Placental epithelial cell (primary cell): ENCODE measurements at places on chromosomes 1 and 21. TPM values are rescaled to one million over a fixed set of nuclear protein-coding genes. Genes with fewer than 3 reads are reported as not detected.

The ADGRL4 gene
- under 0.01 TPM in 1 of 2 replicates, not detected in the other for total RNA-seq

The DIO1 gene
- not detected in 2 replicates for total RNA-seq

The FBLIM1 gene
- total RNA-seq = 244 and 373 TPM in 2 replicates

The CCDC181 gene
- total RNA-seq = not detected in 2 replicates

The GBP4 gene
- total RNA-seq = under 0.01 TPM in 1 of 2 replicates, not detected in the other

The FAM110D gene
- total RNA-seq = not detected in 2 replicates

The RAB3B gene
- 0.11 and 0.39 TPM in 2 replicates for total RNA-seq

The S100A5 gene
- not detected in 2 replicates for total RNA-seq

The PTPRF gene
- total RNA-seq = 145 and 161 TPM in 2 replicates

The RNU1-1 gene
- total RNA-seq = under 0.01 TPM in 2 replicates

The ZFP69 gene
- 3.4 and 4.7 TPM in 2 replicates for total RNA-seq

The FHAD1 gene
- total RNA-seq = not detected in 2 replicates

The ADAM15 gene
- total RNA-seq = 110 and 156 TPM in 2 replicates

The HCRTR1 gene
- total RNA-seq = not detected in 2 replicates

The PPM1J gene
- total RNA-seq = 5.2 and 6.3 TPM in 2 replicates

The FMO5 gene
- total RNA-seq = 0.98 and 2.4 TPM in 2 replicates

The RHOU gene
- total RNA-seq = 21.5 and 49.1 TPM in 2 replicates

The GJC2 gene
- 0.79 and 2.1 TPM in 2 replicates for total RNA-seq

The LCE3D gene
- not detected in 2 replicates for total RNA-seq

The KDM1A gene
- total RNA-seq = 135 and 147 TPM in 2 replicates
